Stimulated activated CD8-positive, alpha-beta memory T cell treated with anti-CD3 and anti-CD28 coated beads, Interleukin-2, amount 100 ng/mL, for 1 hour (primary cell): ENCODE measurements at places on chromosomes 5 and 9.

DNA sequence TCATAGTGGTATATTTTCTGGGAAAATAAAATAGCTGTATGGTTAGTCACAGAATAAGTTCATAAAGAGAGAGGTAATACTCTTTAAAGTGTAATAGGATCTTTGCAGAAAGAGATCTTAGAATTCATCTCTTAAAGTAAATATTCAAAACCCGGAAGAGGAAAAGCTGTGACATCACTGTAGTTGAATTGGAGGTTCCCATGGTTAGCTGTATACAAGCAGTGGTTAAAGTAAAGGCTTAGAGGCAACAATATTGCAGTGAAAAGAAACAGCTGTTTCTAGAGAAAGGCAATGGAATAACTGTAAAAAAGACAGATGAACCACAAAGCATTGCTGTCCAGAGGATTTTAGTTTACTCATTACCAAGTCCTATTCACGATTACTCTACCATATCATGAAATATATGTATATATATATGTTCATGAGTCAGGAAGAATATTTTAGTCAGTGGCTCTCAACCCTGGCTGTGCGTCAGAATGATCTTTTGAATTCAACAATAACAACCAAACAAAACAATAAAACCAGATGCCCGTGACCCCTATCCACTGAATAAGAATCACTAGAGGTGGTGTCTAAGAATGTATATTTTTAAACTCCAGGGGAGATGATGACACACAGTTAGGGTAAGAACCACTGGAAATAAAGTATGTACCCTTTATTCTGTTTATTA, 4.7 kb downstream of the ERCC6L2 start:
- no peak for DNase-seq

- DNase-seq, result no peak
These were observed 60.5 kb downstream of the GLDC start for GRCh38 chr9:6584881-6585597.

- no peak for DNase-seq
These were observed 53.8 kb downstream of the OLFM1 start for GRCh38 chr9:135141183-135141774.

- no peak for DNase-seq
These were observed 194.7 kb upstream of the FREM1 start for GRCh38 chr9:15104826-15105420.

DNA sequence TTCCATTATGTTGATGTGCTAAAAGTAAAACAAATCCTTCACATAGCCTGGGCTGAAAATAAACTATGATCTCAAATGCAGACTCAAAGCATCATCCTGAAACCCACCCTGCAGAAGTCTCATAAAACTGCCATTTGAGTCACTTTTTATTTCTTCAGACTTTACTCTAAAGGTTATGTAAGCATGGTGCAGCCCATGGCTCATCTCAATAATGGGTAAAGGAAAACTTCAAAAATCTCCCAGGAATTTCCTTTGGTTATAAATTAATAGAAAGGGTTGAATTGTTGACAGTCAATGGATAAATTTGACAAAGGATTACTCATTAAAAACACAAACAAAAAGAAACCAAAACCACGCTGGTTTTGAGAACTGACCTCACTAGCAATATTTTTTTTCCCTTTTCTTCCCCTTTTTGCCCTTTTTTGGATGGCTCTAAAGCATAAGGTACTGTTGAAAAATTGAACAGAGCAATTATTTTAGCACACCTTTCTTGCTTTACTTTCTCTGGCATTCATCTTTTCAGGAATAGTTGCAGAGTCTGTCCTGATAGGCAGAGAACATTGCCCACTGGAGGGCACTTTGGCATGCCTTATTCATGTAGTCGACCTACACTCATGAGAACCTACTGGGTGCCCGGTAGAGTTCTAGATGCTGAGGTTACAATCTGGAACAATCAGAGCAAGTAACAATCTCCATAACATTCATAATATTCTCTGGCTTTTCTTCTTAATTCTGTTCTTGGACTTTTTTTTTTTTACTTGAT, 191.4 kb downstream of the TMEM167A start:
- DNase-seq, result no peak

DNA sequence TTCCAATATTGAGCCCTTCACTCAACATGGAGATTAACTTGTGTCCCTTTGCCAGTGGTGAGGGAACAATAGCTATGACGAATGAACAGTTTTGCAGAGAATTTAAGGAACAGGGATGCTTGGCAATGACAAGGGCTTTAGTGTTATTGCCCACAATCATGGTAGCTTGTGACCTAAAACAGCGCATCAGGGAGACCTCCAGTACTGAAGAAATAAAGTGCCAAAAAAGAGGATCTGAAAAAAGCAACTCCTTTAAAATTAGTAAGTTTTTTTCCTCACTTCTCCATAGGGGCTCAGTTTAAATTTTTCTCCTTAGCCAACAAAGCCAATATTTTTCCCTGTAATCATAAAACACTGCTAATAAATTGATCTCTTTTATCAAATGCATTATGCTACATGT, 41.8 kb upstream of the PAM start:
- no peak for DNase-seq

DNA sequence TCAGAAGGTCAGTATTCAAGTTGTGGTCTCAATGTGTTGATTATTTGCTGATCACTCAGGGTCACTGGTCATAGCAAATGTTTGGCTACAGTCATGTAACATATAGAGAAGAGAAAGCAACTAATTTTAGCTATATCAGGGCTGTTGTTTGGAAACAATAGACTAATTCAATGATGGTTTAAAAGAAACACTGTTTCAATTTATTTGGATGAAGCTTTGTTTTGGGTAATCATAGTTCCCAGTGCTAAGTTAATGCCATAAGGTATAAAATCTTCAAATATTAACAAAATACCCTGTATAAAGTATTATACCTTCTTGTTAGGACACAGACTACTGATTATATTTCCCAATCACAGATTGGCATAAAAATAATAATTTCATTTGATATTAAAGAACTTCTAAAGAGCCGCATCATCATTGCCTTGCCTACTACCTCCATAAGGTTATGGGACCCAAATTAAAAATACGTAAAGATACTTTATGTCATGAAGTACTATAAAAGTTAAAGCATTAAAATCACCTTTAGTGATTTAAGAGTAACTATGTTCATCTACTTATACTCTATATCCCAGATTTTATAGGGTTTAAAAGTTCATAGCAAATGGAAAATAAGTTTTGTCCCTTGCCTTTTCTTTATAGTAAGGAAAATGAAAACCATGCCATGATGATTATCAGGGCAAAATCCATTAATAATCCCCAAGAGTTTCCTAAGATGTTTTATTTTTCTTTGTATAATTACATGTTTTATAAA, 6.0 kb downstream of the NR3C1 start:
- DNase-seq, result no peak

GRCh38 chr9:98191671-98192502, 550 bp downstream of the CORO2A start:
- DNase-seq, result no peak

DNA sequence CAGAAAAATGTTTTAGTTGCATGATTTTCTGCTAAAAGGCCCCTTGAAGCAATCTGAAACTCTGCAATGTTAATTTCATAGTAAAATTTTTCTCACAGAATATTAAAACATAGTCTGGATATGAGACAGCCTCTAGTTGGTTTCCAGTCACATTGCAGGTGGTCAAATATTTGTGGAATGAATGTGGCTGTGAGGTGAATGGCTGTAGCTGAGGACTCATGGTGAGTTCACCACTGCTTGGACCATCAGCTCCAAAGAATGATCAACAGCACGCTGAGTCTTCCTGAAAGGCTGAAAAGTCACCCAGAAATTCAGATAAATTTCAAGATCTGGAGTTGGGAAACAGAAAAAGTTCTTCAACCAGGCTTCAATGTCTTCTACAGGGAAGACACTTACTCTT, 79.8 kb downstream of the MAT2B start:
- no peak for DNase-seq

DNA sequence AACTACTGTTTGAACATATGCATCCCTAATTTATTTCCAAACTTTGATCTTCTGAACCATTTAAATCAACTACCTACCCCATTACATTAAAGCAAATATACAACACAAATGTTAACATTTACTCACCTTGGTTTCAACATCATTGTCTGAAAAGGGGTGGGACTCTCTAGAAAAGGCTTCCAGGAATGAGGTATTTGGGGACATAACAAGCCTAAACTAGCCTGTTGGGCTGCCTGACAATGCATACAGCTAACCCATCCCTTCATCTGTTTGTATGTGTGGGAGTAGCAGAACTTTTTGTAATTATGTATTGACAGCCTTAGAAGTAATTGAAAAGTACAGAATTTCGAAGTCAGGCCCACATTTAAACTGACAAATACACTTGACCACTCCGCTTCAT, 2225.9 kb upstream of the C9orf72 start:
- no peak for DNase-seq

DNA sequence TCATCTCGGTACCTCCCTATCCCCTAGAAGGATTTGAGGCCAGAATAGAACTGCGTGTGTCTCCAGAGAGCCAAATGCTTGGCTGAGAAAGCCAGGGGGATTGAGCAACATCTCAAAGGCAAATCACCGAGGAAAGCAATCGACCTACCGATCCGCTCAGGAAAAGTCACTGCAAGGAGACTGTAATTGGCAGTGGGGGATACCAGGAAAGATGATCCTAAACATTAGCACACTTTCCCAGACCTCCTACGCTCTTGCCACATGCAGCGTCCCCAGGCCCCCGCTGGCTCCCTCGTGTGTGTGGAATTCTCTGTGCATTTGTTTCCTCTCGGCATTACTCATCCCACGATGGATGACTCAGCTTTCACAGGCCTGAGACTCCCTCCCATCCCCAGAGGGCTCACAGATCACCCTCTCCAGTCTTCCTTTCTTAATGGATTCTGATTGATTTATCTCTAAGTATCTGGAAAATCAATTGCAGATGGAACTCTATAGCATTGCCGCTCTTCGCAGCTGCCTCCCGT, 82.2 kb upstream of the ICE1 start:
- DNase-seq, result no peak

DNA sequence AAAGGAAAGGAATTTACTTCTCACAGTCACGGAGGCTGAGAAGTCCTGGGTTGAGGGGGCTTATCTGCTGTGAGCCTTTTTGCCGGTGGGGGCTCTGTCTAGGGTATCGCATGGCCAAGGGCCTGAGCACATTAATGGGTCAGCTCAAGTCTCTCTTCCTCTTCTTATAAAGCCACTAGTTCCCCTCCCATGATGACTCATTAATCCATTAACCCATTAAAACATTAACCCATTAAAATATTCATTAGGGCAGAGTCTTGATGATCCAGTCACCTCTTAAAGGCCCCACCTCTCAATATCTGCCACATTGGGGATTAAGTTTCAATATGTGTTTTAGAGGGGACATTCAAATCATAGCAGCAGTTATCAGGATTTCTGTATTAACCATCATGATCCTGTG, 406.3 kb downstream of the SPOCK1 start:
- no peak for DNase-seq

GRCh38 chr9:134392900-134393299, 66.6 kb downstream of the RXRA start:
- no peak for DNase-seq

GRCh38 chr5:1959725-1960581, 77.2 kb upstream of the IRX4 start:
- no peak for DNase-seq

DNA sequence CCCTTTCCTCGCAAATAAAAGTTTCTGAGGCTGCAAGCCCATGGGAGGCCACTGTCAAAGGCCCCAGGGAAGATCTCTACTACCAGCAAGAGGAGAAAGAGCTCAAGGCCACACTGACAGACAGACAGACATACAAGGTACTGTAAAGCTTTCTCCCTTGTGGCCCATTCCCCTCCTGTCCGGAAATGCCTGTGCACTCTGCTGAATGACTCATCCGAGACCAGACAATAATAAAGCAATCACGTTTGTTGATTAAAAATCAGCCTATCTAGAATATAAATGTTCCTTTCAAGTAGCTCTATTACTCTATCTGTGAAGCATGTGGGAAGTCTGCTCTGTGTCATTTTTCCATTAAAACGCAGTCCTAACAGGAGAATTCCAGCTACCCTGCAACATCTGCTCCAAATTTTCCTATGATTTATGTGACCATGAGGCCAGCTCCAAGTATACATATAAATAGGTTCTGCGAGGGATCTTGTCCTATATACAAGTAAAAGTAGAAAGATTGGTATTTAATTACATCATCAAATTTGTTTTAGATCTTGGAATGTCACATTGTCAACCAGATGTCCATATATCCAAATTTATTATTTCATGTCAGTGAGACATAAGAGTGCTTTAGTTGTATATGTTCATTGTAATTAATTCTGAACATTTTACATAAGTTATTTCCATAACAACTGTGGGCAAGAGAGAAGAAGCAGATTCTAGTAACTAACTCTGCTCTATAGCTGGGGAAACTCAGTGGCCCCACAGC, 34.7 kb upstream of the TGFBI start:
- DNase-seq, result no peak

DNA sequence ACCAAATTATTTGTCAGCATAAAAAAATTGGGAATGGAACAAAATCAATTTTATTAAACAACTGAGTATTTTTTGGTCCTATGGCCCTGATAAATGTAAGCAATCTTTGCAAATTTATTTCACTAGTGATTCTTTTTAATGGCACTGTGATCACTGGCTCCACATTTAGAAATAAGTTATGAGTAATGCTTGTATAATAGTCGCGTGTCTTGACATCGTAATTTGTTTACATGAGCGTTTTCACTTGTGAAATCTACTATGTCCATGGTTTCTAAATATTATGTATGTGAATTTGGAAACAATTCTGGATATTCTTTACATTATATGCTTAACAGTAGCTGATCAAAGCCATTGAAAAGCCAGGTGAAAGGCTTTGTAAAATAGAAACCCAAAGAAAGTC, 817.5 kb downstream of the EFNA5 start:
- no peak for DNase-seq

DNA sequence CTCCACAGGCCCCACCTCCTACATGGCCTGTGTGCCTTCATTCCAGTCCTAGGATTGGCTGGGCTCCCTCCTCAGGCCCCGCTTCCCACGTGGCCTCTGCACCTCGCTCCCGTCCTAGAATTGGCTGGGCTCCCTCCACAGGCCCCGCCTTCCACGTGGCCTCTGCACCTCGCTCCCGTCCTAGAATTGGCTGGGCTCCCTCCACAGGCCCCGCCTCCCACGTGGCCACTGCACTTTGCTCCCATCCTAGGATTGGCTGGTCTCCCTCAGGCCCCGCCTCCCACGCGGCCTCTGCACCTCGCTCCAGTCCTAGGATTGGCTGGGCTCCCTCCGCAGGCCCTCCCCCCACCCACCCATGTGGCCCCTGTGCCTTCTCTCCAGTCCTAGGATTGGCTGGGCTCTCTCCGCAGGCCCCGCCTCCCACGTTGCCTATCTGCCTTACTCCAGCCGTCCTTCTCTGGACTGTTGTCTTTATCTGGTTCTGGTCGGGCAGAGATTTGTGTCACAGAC, 45.3 kb upstream of the CACNA1B start:
- DNase-seq, result no peak

GRCh38 chr9:35859310-35859989, 10.8 kb downstream of the OR13J1 start:
- no peak for DNase-seq

- DNase-seq, result no peak
These were observed 26.6 kb downstream of the POC5 start for GRCh38 chr5:75690669-75691068.

- no peak for DNase-seq
These were observed 394.0 kb upstream of the BRINP1 start for GRCh38 chr9:119763260-119763659.

- no peak for DNase-seq
These were observed 643 bp downstream of the PLEKHG4B start for GRCh38 chr5:92401-93220.

GRCh38 chr5:171355302-171355724, 32.3 kb upstream of the NPM1 start:
- DNase-seq, result no peak

- DNase-seq, result no peak
These were observed 3.3 kb upstream of the SECISBP2 start for GRCh38 chr9:89314955-89315354.

- no peak for DNase-seq
These were observed 440.6 kb upstream of the IZUMO3 start for GRCh38 chr9:24986331-24986730.
